8988T (cell line): ENCODE measurements at places on chromosomes 6 and 20.

DNA sequence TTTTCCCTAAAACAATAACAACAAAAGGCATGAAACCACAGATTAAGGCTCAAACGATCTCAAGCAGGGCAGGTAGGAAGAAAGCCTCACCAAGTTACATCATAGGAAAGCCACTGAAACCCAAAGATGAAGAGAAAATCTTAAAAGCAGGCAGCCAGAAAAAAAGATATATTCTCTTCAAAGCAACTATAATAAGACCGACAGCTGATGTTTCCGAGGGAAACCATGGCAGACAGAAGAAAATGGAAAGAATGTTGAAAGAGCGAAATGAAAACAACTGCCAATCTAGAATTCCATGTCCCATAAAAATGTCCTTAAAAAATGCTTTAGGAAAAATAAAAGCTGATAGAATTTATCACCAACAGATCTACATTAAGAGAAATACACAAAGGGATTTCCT is 161.5 kb upstream of the THBS2 start:
- no peak for DNase-seq

DNA sequence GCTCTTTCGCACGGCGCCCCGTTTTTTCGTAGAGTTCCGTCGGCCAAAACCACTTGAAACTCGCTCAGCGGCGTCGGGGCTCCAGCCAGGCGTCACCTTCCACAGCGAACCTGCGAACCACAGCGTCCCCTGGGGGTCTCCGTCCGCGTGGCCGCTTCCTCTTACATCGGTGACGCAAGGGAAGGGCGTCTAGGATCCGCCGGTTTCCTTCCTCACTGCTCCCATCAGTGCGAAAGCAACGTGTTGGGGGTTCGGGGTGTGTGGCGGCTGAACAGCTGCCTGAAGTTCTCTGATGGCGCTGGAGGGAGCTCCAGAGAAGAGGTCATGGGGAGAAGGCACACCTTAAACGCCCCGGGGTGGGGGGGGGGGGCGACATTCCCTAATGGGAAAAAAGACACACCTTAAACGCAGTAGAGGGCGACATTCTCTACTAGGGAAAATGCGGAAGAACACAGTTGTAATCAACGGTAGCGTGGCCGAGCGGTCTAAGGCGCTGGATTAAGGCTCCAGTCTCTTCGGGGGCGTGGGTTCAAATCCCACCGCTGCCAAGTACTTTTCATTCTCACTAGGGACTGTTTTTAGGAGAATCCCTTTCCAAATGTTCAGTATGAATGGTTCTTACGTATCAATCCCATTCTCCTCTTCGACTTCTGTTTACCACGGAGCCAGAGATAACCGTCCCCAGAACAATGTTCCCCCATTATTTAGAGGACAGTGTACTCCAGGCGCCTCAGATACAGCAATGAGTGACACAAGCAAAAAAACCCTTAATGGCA is 16.4 kb downstream of the ZNF311 start:
- DNase-seq: no peak

DNA sequence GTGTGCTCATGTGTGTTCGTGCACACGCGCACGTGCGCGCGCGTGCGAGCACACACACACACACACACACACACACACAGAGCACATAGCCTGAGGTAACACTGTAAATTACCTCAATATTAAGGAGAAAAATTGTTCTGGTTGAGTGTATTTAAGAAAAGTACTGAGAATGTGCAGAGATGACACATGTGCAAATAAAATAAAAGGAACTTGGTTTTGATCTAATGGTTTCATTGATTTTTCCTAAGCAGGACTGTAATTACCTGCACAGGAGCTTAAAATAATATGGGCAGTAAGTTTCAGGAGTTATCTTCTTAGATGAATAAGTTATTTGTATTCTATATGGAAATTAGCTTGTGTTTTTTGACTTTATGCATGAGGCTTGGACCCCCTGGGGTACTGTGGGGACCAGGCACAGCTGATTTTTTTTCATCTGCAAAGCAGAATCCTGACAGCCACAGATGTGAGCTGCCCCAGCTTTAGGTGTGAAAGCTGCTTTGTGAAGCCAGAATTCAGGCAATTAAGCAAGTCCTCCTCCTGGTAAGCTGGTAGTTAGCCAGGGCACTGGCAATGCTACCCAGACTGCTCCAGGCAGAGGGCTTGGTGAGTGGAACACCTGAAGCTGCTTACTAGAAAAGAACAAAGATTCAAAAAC is 1040.6 kb upstream of the CITED2 start:
- no peak for DNase-seq

DNA sequence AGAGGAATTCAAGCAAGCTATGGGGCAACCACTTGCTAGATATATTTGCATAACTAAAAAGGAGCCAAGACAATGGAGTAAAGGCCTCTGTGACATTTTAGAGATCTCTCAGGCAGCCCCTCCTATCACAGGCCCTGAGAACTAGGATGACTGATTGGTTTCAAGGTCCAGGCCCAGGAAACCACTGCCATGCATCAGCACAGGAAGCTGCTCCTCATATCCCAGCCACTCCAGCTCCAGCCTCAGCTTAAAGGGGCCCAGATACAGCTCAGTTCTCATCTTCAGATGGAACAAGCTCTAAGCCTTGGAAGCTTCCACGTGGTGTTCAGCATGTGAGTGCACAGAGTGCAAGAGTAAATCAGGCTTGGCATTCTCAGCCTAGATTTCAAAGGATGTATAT is 21.1 kb upstream of the THBS2 start:
- no peak for DNase-seq

DNA sequence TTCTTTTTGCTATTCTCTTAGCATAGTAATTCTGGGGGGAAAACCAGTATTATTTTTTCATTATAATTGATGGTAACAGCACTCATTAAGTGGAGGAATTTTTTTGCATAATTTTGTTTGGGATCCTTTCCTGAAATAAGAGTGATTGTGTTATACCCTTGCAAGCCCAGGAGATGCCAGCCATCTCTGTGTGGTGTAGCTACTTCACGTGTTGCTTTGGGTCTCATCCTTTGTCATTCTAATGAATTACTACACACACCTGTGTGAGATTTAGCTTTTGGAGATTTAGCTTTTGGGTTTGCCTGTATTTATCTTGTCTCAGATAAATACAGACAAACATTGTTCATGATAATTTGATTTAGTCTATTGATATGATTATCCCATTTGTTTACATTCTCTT is 76.5 kb downstream of the SH3BGRL2 start:
- DNase-seq: no peak

DNA sequence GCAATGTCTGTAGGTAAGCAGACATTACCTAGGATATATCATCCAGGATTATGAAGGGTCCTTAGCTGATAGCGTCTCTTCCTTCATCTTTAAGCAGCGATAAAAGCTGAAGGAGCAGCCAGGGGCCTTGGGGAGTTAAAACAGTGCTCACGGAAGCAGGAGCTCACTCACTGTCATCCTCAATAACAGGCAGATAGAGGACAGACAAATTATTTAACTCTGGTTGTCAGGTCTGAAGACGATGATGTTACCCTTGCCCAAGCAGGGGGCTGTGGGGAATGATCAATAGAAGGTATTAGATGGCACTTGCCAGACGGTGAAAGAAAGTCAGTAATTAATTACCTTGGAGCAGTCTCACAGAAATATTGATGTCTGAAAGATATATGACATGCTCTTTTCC is 12.6 kb upstream of the SPATS1 start:
- DNase-seq: no peak

- DNase-seq: no peak
Observed at GRCh38 chr6:1584146-1584545, 25.6 kb upstream of the FOXC1 start.
